ENCODE measurements at places on chromosomes 1 and 21.

DNA sequence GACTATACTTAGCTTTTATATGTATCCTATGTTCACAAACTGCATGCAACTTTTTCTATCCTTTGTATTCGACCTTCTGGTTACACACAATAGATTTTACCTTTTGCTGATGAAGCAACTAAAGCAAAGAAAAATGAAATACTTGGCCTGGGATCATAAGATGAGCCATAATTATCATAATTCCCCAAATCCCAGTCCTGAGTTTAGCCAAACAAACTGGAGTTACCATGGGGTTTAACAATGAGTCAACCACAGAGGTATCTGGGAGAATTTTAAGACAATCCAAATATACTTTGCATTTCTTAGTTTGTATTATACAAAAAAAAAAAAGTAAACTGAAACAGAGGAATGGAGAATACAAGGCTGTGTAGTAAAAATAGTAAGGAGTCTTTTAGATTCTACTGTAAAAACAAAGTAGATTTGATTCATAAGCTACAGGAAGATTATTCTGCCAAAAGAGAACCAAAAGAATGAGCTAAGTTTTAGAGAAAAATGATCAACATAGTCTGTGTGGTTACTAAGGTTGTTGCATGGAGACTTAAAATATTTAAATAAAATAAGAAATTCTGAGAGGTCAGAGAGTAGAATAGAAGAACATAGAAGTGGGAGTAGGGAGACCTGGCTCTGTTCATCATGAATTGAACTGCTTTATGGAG lies 60.4 kb upstream of the GORAB start:
- no peak for DNase-seq

DNA sequence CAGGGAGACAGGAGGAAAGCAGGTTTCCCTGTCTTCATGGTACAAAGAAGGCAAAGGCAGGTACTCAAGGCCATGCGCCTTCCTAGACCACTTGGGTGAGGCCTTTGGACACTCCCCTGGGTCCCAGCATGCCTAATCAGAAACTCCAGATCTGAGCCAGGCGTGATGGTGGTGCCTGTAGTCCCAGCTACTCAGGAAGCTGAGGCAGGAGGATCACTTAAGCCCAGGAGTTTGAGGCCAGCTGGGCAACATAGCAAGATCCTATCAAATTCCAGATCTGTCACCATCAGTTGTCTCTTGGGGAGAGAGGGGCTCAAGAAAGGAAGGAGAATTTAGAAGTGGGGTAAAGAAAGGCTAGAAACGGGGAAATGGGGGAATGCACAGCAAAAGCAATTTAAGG lies 96.3 kb upstream of the SLC25A33 start:
- DNase-seq, result no peak

- DNase-seq, result peak; percentile 84
Observed at GRCh38 chr1:55640708-55641473, 425.7 kb upstream of the USP24 start.

DNA sequence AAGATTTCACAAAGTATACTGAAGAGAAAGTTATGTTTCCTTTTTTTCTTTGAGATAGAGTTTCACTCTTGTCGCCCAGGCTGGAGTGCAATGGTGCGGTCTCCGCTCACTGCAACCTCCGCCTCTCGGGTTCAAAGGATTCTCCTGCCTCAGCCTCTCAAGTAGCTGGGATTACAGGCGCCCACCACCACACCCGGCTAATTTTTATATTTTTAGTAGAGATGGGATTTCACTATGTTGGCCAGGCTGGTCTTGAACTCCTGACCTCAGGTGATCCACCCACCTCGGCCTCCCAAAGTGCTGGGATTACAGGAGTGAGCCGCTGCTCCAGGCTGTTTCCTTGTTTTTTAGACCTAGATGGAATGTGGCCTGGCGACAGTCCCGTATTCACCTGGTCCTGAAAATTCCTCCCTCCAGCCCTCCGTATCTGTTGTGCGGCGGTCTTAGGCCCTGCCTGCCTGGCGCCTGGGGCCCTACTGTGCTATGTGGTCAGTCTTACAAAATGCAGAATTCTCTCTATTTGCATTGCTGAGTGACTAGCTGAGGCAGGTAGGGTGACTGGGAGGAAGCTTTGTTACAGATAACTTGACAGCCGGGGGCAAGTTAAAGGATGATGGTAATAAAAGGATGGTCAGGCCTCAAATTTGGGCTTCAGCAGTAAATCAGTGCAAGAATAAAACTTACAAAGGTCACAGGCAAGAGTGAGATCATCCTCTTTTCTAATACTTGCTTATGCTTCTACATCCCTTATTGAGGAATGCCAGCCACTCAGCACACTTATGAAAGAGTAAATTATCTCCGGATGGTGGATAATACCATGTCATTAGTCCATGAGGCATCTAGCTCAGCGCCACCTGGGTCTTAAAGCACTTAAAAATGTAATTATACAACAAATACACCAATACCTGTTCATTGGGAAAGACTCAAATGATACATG lies 30.3 kb downstream of the PARK7 start:
- DNase-seq, result no peak

GRCh38 chr21:44455524-44456213 lies 359 bp downstream of the LRRC3 start:
- DNase-seq, result no peak

GRCh38 chr1:93588206-93588605 lies 93.4 kb downstream of the BCAR3 start:
- no peak for DNase-seq

DNA sequence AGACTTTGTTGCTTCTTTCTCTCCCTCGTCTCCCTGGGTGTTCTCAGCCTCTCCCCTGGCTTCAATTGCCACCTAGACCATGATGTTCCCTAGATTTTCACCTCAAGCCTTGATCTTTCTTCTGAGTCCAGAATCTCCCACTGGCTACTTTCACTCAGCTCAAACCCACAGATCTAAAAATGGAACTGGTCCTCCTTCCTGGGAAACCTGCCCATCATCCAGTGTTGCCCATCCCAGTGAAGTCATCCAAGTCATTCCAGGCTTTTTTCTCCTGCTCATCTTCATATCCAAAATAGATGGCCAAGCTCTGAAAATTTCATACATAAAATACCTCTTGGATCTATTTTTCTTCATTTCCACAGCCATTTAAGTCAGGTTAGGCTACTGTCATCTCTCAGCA lies 347.4 kb downstream of the KCNH1 start:
- no peak for DNase-seq

GRCh38 chr1:44519035-44519676 lies 114.1 kb downstream of the RNF220 start:
- DNase-seq, result no peak

GRCh38 chr21:43957611-43958362 lies 54.3 kb upstream of the TRAPPC10 start:
- no peak for DNase-seq

DNA sequence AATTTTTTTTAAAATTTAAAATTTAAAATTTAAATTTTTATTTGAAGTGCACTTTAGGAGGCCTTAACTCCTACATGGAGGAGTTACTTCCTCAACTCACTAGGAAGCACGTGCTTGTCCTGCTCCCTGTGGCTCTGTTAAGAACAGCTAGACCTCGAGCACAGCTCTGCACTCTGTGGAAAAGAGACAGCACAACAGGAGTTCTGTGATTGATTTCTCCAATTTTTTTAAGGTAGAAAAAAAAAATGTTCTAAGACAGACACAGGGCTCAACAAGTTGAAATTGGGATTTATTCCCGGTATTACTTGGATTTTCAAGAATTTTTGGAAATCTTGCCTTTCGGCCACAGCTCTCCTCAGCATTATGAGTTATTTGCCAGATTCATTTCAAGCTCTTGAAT lies 356.6 kb upstream of the LYPLAL1 start:
- no peak for DNase-seq

DNA sequence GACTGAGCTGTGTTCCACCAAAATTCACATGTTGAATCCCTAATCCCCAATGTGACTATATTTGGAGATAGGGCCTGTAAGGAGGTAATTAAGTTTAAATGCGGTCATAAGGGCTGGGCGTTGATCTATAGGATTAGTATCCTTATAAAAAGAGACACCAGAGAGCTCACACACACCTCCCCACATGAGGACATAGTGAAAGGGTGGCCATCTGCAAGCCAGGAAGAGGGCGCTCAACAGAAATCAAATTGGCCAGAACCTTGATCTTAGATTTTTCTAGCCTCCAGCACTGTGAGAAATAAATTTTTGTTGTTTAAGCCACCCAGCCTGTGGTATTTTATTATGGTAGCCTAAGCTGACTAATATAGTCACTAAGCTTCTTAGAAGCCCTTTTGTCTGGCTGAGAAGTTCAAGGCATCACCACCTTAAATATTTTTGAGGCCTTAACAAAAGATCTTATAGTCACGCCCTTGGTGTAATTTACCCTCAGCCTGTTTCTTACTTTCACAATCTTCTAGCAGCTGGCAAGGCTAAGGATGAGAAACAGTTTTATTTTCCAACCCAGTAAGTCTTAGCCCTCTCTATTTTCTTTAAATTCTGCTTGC lies 28.8 kb downstream of the GORAB start:
- no peak for DNase-seq
